ENCODE measurements at places on chromosomes 12 and 14. TPM values are rescaled to one million over a fixed set of nuclear protein-coding genes. Genes with fewer than 3 reads are reported as not detected.
A peak's percentile ranks its signal among the peaks of the same experiment; 100 is the strongest.

KRT85 gene
- total RNA-seq: not detected

KRT83 gene
- total RNA-seq: not detected

CCDC63 gene
- total RNA-seq: not detected

SUPT16H gene
- total RNA-seq: 102 TPM

- DNase-seq: peak; percentile 94
- peaks cover 33% of the 10 kb centered on the region for H3K4me1 ChIP-seq
- H3K36me3 ChIP-seq: no peaks in the 10 kb centered on the region
- H3K27ac ChIP-seq: peak overlapping the region; percentile 93
Measured at GRCh38 chr12:26318661-26319068, 123.3 kb downstream of the SSPN start.

GRCh38 chr12:12560587-12561370 lies 1.9 kb downstream of the DUSP16 start:
- no peaks in the 10 kb centered on the region for H3K27me3 ChIP-seq
- peak overlapping the region; percentile 68 for H3K4me3 ChIP-seq
- H3K36me3 ChIP-seq: no peaks in the 10 kb centered on the region
- peak; percentile 52 for DNase-seq

GRCh38 chr12:13784504-13784903 lies 196.9 kb downstream of the GRIN2B start:
- no peaks in the 10 kb centered on the region for H3K4me1 ChIP-seq
- H3K27me3 ChIP-seq: no peaks in the 10 kb centered on the region
- no peaks in the 10 kb centered on the region for H3K36me3 ChIP-seq
- DNase-seq: no peak

- H3K4me3 ChIP-seq: no peak overlapping the region
- no peaks in the 10 kb centered on the region for H3K27me3 ChIP-seq
- DNase-seq: no peak
- no peak overlapping the region for H3K27ac ChIP-seq
Measured at GRCh38 chr14:64092338-64092737, 201.8 kb downstream of the ESR2 start.

GRCh38 chr12:116319898-116320621 lies 42.6 kb upstream of the MED13L start:
- no peaks in the 10 kb centered on the region for H3K36me3 ChIP-seq
- no peaks in the 10 kb centered on the region for H3K27me3 ChIP-seq
- DNase-seq: no peak
- H3K27ac ChIP-seq: no peak overlapping the region
- H3K4me3 ChIP-seq: no peak overlapping the region
- H3K4me1 ChIP-seq: no peaks in the 10 kb centered on the region

DNA sequence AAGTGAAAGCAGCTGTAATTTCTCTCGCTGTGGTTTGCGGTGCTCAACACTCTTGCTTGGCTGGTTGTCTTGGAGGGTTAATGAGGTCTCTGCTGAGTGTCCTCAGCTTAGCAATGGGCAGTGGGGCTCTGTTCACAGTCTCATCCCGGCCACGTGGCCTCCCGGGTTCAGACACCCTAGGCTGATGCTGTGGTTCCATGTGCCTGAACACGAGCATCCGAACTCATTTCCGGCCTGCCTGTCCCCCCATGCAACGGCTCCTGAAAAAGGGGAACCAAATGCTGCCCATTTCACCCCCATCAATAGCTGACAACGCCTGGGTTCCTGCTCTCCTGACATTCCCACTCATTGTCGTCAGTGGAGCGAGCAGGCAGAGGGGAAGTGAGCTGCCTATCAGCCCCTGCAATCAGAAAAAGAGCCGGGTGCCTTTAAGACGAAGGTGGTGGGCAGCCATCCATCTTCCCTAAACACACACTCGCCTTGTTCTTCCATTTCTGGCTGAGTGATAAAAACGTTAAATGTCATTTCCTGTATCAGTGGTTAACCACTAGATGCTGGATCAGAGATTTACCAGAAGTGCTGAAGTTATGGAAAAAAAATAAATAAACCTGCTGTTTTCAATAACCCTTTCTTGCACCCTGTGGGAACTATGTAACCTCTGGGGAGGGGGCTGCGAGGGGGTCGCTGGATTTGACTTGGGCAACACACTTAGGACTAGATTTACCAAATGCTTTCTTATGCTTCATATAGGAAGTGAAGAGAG lies 60.3 kb upstream of the BCL2L14 start:
- no peaks in the 10 kb centered on the region for H3K36me3 ChIP-seq
- H3K27me3 ChIP-seq: no peaks in the 10 kb centered on the region
- DNase-seq: peak; percentile 45
- peaks cover 10% of the 10 kb centered on the region for H3K4me1 ChIP-seq
- no peak overlapping the region for H3K4me3 ChIP-seq
- H3K27ac ChIP-seq: no peak overlapping the region

DNA sequence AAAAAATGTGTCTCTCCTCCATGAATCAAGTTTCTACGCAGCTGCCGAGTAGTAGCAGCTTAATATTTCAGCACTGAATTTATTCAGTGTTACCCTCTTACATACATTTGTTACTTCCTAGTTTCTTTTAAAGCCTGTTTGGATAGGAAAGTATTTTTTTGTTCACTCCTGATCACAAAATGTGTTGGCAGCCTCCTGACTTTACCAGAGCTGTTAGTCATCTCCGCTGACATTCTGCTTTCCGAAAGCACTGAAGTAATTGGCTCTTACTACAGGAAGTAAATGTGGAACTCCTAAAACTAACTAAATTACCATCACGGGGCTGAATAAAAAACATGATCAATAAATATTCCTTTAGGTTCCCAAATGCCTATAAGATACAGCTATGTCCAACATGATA lies 225.5 kb downstream of the EPS8 start:
- no peaks in the 10 kb centered on the region for H3K27me3 ChIP-seq
- DNase-seq: no peak
- H3K36me3 ChIP-seq: no peaks in the 10 kb centered on the region
- no peaks in the 10 kb centered on the region for H3K4me1 ChIP-seq
- H3K4me3 ChIP-seq: no peak overlapping the region
